Right hindlimb (tissue), 1 donor: ENCODE measurements at places on chromosomes 1 and 21.

DNA sequence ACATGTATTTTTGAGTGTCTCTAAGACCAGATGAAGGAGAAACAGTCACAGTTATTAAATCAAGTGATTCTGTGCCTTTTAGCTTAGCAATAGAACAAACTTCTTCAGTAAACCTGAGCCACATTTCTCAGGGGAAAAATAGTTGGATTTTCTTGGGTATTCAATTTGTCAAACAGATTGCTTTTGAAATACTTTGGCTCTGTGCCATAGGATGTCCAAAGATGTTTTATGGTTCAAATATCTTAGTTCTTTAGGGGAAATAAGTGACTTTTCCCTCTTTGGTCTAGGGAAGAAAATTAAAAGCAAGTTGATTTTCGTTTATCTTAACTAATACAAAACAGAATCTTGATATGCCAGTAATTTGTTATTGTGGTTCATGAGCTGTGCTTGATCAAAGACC is 125.9 kb downstream of the ATP5PO start:
- DNase-seq: no peak

- DNase-seq: no peak
Observed at GRCh38 chr1:210377731-210378333, 49.1 kb downstream of the HHAT start.

- DNase-seq: no peak
Observed at GRCh38 chr1:33357099-33357498, 36.2 kb upstream of the A3GALT2 start.

DNA sequence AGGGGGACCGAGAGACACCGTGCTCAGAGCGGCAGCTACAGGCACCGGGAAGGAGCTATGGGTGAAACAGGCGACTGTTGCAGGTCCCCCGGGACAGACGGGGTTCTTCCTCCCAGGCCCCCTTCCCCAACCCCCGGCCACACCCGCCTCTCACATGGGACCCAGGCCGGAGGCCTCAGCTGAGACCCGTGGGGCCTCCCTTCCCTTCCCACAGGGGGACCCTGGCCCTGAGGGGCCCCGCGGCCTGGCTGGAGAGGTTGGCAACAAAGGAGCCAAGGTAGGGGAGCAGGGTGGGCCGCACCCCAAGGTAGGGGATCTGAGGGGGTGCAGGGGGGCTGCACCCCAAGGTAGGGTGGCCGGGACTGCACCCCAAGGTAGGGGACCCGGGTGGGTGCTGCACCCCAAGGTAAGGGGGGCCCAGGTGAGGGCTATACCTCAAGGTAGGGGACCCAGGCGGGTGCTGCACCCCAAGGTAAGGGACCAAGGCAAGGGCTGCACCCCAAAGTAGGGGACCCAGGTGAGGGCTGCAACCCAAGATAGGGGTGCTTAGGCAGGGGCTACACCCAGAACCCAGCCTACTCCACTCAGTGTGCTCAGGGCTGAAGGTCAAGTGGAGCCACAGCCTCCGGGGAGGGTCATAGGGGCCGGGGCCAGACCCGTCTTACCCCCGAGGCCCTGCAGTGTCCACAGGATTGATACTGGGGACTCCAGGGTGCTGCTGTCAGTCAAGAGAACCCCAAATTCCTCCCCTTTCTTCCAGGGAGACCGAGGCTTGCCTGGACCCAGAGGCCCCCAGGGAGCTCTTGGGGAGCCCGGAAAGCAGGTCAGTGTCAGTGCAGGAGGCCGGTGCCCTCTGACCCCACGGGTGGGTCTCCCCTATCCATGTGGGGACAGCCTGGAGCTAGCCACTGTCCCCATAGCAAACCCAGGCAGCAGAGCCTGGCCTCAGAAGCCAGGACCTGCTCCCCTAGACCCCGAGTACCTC is 22.7 kb downstream of the COL6A2 start:
- DNase-seq: peak; percentile 16

GRCh38 chr1:94236630-94237290 is 624 bp downstream of the ARHGAP29 start:
- DNase-seq: no peak

- no peak for DNase-seq
Observed at GRCh38 chr1:6033986-6034749, 11.5 kb upstream of the KCNAB2 start.

DNA sequence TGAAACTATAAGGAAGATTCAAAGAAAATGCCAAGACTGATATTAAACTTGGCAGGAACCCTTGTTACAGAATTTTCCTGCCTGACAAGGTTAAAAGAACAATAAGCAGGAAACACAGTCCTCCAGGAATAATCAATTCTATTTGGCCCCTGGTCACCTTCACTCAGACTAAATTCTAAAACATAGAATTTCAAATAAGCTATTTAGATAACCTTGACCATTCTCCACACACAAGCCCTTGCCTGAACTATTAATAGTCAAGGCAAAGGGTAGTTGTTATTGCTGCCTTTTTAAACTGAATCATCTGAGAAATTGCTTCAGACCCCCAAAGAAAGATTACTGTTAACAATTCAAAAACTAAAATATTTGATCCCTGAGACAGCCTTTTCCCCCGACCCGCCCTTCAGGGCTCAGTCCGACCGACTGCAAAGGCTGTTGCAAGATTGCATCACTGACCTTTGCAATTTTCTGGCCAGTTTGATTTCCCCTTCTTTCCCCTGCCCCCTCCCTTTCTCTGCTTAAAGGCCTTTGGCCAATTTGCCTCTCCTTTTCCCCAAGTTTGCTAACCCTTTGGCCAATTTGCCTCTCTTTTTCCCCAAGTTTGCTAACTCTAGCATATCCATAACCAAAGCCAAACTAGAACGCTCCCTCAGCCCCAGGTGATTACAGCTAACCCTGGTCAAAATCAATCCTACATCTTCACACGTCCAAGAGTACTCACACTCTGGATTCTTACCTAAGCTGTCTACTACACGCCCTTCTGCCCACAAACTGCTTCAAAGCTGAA is 1.4 kb upstream of the G0S2 start:
- DNase-seq: no peak

DNA sequence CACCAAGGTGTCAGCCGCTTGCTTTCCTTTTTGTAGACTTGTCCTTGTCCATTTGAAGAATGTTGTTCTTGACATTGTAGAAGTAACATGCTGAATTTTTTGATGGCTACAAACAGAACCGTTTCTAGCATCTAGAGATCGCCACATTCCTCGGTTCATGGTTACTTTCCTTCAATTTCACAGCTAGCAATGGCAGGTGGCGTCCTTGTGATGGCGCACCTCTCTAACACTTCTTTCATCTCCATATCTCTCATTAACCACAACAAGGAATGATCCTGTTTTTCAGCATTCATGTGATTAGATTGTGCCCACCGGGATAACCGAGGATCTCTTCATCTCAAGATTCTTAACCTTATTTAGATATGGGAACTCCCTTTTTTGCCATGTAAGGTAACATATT is 2129.8 kb downstream of the NCAM2 start:
- no peak for DNase-seq

DNA sequence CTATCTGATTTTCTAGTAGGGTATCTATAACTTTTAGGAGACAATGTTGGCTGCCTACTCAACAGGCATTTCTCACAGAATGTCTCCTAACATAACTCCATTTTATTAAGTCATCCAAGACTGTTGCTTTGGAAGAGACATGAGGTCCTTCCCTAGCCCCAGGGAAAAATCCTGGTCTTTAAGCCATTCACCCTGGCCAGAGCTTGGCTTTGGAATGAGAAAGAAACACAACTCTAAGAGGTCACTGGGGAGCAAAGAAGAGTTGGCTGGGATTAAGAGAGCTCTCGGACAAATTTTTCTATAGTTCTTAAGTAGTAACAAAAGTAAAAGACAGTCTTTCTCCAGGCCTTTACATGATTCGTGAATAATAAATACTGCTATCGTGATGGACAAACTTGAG is 57.9 kb downstream of the PCNX2 start:
- DNase-seq: no peak

DNA sequence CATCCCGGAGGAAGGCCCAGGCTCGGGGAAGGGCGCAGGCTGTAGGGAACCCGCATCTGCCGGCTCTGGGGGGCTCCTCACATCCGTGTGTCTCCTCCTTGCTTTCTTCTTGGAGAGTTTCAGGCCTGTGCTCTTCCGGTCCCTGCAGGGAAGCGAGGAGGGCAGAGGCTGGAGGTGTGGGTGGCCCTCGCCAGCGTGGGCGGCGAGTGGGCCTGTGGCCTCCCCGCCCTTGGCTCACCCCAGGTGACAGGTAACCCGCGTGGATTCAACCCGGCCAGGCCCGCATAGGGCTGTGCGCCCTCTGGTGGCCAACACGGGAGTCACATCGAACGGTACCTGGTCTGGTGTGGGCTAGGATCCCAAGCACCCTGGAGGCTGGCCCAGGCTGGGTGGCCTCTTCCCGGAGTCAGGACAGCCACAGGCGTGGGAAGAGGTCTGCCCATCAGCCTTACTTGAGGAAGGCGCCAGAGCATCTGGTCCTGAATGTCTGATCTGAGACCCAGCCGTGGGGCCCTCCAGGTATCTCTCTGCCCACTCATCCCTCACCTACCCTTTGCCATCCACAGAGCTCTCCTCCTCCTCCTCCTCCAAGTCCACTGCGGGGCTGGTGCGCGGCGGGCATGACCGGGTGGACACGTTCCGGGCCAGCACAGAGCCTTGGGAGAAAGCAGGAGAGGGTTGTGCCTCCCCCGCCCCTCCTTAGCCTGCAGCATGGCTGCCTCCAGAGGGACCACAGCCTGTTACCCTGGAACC is 9.6 kb upstream of the TNFRSF25 start:
- DNase-seq: peak; percentile 53

DNA sequence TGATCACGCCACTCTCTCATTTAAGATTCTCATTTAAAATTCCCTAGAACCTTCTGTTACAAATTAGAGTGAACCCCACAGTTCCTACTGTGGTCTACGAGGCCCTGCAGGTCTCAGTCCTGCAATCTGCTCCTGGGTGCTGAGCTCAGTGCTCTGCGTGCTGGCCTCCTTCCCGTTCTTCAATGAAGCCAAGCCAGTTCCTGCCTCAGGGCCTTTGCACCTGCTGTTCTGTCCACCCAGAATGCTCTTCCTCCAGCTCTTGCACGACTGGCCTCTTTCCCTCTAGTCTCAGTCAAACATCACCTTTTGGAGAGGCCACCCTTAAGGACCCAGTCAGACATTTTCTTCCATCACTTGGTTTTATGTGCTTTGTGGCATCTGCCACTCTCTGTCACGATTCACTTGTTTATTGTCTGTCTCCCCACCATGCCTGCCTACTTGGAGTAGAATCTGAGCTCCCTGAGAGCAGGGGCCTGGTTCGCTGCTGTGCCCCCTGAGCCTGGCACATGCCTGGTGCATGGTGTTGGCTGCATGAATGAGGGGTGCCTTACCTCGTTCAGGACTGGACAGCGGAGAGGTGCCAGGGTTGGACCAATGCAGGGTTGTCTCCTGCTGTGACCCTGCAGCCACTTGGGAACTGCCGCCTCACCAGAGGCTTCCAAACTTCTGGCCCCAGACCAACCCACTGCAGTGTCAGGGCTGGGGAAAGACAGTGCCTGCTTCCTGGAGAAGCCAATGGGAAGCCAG is 9.7 kb upstream of the H6PD start:
- DNase-seq: no peak

GRCh38 chr1:240235521-240236288 is 144.0 kb downstream of the FMN2 start:
- no peak for DNase-seq

- DNase-seq: no peak
Observed at GRCh38 chr21:42286416-42286815, 28.8 kb downstream of the TFF3 start.

GRCh38 chr1:202411422-202411821 is 62.9 kb downstream of the PPP1R12B start:
- DNase-seq: no peak

- peak; percentile 79 for DNase-seq
Observed at GRCh38 chr1:21573971-21574465, 64.8 kb downstream of the ALPL start.

DNA sequence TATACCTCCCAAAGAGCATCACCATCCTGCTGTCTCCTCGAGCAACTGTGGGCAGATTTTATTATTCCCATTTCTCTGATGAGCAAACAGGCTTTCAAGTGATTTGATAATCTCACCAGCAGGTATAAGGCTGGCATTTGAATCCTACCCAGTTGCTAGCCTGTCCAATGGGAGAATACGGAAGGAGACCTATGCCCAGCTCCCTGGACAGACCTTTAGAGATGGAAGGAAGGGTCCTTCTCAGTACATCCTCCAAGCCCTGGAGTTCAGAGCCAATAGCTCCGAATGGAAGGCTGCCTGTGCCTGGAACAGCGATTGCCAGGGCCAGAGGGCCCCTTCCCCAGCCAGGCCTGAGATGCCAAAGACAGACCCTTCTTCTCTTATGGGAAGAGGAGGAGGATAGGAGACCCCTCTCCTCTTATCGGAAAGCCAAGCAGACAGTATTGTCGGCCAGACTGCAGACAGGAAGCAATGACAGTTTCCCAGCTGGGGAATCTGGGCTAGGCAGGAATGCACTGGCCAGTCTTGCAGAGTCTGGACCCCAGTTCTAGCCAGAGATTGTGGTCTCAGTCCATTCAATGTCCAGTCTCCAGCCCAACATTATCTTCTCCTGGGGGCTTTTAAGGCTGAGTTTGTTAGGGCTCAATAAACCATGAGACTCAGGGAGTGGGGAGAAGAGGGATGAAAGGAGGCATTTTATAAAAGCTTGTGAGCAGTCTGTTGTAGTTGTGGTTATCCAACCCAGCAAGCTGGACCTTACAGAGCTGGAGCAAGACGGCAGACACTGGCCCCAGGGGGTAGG is 2.0 kb downstream of the IFFO2 start:
- no peak for DNase-seq

- no peak for DNase-seq
Observed at GRCh38 chr21:46064870-46065214, 33.1 kb upstream of the COL6A2 start.

GRCh38 chr1:218953386-218953785 is 220.3 kb upstream of the LYPLAL1 start:
- DNase-seq: peak; percentile 49

- no peak for DNase-seq
Observed at GRCh38 chr1:77966291-77966690, 12.6 kb downstream of the FUBP1 start.

DNA sequence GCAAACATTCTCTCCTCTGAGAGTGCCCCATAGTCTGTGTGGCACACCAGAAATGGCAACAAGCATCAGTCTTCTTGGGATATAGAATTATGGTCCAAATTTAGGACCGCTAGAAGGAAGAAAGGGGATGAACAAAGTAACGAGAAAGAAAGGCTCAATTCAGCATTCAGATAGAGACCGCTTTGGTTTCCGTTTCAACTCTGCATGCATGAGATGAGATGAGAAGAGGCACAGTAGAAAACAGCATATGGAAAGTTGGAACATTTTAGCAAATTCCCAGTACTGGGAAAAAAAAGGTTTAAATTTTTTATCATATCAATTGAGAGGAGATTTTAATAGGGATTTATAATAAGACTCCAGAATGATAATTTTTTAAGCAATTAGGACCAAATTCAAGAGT is 595.5 kb upstream of the CHRM3 start:
- DNase-seq: no peak

GRCh38 chr1:160834945-160835565 is 27.6 kb downstream of the CD244 start:
- no peak for DNase-seq

DNA sequence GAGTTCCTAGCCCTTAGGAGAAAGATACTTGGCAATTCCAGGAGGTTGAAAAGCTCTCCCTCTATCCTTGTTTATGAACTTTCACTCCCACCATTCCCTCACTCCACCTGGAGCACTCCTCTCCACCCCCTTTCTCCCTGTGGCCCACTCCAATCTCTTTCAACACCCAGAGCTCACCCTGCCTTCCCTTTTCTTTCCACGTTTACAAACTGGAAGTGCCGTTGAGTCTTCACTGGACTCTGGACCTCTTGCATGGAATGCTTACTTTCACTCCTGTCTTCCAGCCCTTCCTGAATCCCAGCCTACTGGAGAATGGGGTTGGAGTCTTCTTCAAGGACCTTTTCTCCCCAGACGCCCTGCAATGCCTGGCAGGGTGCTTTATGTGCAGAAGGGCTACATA is 198.5 kb downstream of the RHOU start:
- no peak for DNase-seq

GRCh38 chr1:9615316-9616063 is 26.8 kb downstream of the TMEM201 start:
- DNase-seq: no peak
